ENCODE measurements at places on chromosomes 2 and 18. TPM values are rescaled to one million over a fixed set of nuclear protein-coding genes. Genes with fewer than 3 reads are reported as not detected.

GRCh38 chr2:161163440-161163839 is 3.2 kb downstream of the TANK start:
- no peak for DNase-seq

Gene RNF144A
- polyA plus RNA-seq: 1.1 TPM

Gene D2HGDH
- polyA plus RNA-seq: 5.8 TPM

Gene FLACC1
- polyA plus RNA-seq: 0.43 TPM

GRCh38 chr2:19739256-19739655 is 162.5 kb downstream of the TTC32 start:
- no peak for DNase-seq

- no peak for DNase-seq
These were observed 1.3 kb upstream of the BZW1 start for GRCh38 chr2:200810252-200810997.

DNA sequence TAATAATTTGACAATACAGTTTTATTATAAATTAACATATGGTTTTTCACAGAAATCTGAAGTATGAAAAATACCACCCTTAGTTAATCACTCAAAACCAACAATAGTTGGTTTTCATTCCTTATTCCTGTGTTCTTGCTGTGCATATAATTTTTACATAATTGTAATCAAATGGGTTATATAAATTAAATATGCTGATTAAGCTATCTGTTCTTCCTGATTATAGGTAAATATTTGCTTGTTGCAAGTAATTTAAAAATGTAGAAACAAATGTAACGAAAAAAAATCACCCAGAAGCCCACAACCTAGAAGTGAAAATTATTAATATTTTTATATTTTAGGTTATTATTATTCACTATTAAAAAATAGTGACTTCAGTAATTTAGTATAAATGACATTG is 98.3 kb downstream of the ZNF804A start:
- no peak for DNase-seq
